Activated CD4-positive, alpha-beta T cell treated with anti-CD3 and anti-CD28 coated beads, Interleukin-2, amount 10 ng/mL, durations not matched to agents 7 days and 5 days (primary cell): ENCODE measurements at places on chromosomes 7 and 10. TPM values are rescaled to one million over a fixed set of nuclear protein-coding genes. Genes with fewer than 3 reads are reported as not detected.

GRCh38 chr7:85602196-85602595, 415.3 kb upstream of the SEMA3D start:
- no peaks in the 10 kb centered on the region for H3K36me3 ChIP-seq
- H3K27me3 ChIP-seq: no peaks in the 10 kb centered on the region
- no peak overlapping the region for H3K27ac ChIP-seq
- no peak for DNase-seq

DNA sequence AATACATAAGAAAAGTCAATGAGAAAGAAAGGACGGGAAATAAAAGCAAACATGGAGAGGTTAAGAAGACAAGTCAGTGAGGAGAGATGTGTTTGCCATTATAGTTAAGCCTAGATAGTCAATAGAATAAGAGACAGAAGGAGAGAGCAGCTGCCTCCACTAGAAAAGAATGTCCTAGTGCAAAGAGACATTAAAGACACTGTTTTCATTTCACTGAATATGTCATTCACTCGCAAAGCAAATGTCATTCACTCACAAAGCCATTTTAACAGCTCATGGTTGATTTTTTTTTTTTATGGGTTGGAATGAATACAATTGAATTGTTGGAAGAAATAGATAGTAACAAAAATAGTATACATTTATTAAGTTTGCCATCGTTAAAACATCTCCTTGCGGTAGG, 1007.6 kb downstream of the DNAJB9 start:
- no peaks in the 10 kb centered on the region for H3K36me3 ChIP-seq
- H3K4me3 ChIP-seq: no peak overlapping the region
- no peaks in the 10 kb centered on the region for H3K4me1 ChIP-seq
- no peak overlapping the region for H3K27ac ChIP-seq

GRCh38 chr7:44150466-44150832, 9.3 kb upstream of the MYL7 start:
- H3K36me3 ChIP-seq: no peaks in the 10 kb centered on the region
- no peak overlapping the region for H3K27ac ChIP-seq
- no peak for DNase-seq
- H3K4me3 ChIP-seq: no peak overlapping the region
- peaks cover 6% of the 10 kb centered on the region for H3K4me1 ChIP-seq

GRCh38 chr7:111145472-111145871, 54.5 kb downstream of the LRRN3 start:
- no peak overlapping the region for H3K27ac ChIP-seq
- no peaks in the 10 kb centered on the region for H3K36me3 ChIP-seq
- no peaks in the 10 kb centered on the region for H3K4me1 ChIP-seq
- no peak for DNase-seq
- no peak overlapping the region for H3K4me3 ChIP-seq
- no peaks in the 10 kb centered on the region for H3K27me3 ChIP-seq

DNA sequence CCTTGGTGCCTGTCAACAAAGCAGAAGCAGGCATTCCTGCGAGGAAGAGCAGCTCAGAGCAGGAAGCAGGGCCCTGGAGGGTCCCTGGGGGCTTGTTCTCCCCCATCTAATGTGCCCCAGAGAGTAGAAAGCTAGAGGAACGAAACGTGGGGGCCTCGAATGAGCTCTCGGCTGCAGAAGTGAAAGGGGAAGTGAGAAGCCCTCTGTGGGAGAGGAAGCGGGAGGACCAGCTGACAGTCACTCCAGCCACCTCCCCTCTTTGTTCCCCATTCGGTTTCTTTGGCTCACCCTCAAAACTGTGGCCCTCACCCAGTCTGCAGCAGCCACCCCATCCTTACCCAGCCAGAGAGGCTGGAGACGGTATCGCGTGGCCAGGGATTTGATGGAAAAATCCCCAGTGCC, 25.0 kb downstream of the C10orf105 start:
- no peaks in the 10 kb centered on the region for H3K36me3 ChIP-seq
- peak overlapping the region; percentile 86 for H3K27ac ChIP-seq
- H3K4me3 ChIP-seq: no peak overlapping the region
- peaks cover 52% of the 10 kb centered on the region for H3K4me1 ChIP-seq

- peaks cover 19% of the 10 kb centered on the region for H3K36me3 ChIP-seq
- peaks cover 68% of the 10 kb centered on the region for H3K4me1 ChIP-seq
- peak overlapping the region; percentile 70 for H3K27ac ChIP-seq
- peak overlapping the region; percentile 15 for H3K4me3 ChIP-seq
- no peaks in the 10 kb centered on the region for H3K27me3 ChIP-seq
These were observed 13.9 kb downstream of the OSBPL3 start for GRCh38 chr7:24965831-24966708.

DNA sequence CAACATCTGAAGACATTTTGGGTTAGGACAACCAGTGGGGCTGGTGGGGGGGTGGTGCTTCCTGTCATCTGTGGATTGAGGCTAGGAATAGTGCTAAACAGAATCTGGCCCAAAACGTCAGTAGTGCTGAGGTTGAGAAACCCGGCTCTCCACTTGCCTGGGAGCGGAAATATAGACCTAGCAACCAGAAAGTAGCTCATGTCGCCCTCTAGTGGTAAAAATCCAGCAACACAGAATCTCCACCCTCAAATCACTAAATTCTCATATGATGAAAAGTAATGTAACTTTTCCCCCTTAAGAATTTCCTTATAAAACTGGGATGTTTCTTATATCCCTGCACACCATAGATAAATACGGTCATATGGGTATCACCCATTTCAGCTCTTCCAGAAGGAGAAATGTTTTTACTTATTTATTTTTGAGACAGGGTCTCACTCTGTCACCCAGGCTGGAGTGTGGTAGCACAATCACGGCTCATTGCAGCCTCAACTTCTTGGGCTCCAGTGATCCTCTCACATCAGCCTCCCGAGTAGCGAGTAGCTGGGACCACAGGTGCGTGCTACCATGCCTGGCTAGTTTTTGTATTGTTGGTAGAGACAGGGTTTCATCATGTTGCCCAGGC, 34.4 kb downstream of the ZC3HAV1 start:
- H3K36me3 ChIP-seq: peaks cover 77% of the 10 kb centered on the region
- DNase-seq: peak; percentile 83
- H3K4me1 ChIP-seq: peaks cover 63% of the 10 kb centered on the region
- peak overlapping the region; percentile 54 for H3K4me3 ChIP-seq
- peak overlapping the region; percentile 70 for H3K27ac ChIP-seq

DNA sequence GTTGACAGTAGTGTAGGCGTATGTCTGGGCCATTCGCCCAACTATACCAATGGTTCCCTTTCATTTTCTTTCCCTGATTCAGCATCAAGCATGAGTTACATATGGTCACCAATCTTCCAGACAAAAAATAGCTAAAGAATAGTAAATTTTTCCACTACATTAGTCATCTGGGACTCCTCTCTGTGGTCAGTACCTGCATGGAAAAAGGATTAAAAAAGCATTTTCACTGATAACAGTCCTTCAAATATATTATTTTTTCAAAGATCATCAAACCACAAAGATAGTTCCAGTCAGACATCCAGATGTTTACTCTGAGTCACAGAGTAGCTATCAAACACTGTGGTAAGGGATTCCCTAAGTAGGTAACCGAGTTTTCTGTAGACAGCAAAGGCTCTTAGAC, 302.6 kb upstream of the SEMA3D start:
- no peaks in the 10 kb centered on the region for H3K27me3 ChIP-seq
- no peak overlapping the region for H3K27ac ChIP-seq
- DNase-seq: no peak
- no peak overlapping the region for H3K4me3 ChIP-seq
- no peaks in the 10 kb centered on the region for H3K36me3 ChIP-seq

- no peak overlapping the region for H3K27ac ChIP-seq
- H3K4me1 ChIP-seq: no peaks in the 10 kb centered on the region
- peaks cover 1% of the 10 kb centered on the region for H3K27me3 ChIP-seq
- DNase-seq: no peak
- H3K36me3 ChIP-seq: no peaks in the 10 kb centered on the region
These were observed 630.6 kb downstream of the KCNMA1 start for GRCh38 chr10:77006836-77007511.

GRCh38 chr7:42774436-42774835, 137.4 kb downstream of the C7orf25 start:
- no peaks in the 10 kb centered on the region for H3K4me1 ChIP-seq
- no peaks in the 10 kb centered on the region for H3K36me3 ChIP-seq
- H3K27ac ChIP-seq: no peak overlapping the region

- H3K4me1 ChIP-seq: no peaks in the 10 kb centered on the region
- no peak for DNase-seq
- no peak overlapping the region for H3K27ac ChIP-seq
- H3K36me3 ChIP-seq: no peaks in the 10 kb centered on the region
- peaks cover 4% of the 10 kb centered on the region for H3K27me3 ChIP-seq
- H3K4me3 ChIP-seq: no peak overlapping the region
These were observed 282.4 kb downstream of the AHR start for GRCh38 chr7:17580856-17581255.

DNA sequence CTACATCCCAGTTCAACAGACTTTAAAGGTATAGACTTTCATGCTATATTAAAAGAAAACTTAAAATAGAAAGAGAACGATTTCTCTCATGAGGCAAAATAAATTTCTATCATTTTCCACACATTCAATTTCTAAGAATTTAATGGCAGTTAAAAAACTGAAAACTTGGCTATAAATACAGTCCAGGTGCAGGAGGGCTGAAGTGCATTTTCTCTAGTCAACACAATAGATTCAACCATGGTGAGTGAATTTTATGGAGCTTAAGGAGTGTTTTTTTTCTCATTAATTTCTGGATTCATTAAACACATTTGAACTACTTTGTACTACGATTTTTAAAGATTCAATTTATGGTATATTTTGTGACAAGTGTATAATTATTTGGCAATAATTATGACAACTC, 240.8 kb upstream of the SLC26A5 start:
- no peaks in the 10 kb centered on the region for H3K4me1 ChIP-seq
- no peaks in the 10 kb centered on the region for H3K27me3 ChIP-seq
- no peak for DNase-seq
- no peaks in the 10 kb centered on the region for H3K36me3 ChIP-seq
- H3K4me3 ChIP-seq: no peak overlapping the region
- H3K27ac ChIP-seq: no peak overlapping the region

- no peaks in the 10 kb centered on the region for H3K36me3 ChIP-seq
- H3K4me3 ChIP-seq: no peak overlapping the region
- no peak for DNase-seq
- no peaks in the 10 kb centered on the region for H3K4me1 ChIP-seq
- H3K27me3 ChIP-seq: no peaks in the 10 kb centered on the region
- no peak overlapping the region for H3K27ac ChIP-seq
These were observed 200.7 kb downstream of the POLR1F start for GRCh38 chr7:19508124-19508523.

DNA sequence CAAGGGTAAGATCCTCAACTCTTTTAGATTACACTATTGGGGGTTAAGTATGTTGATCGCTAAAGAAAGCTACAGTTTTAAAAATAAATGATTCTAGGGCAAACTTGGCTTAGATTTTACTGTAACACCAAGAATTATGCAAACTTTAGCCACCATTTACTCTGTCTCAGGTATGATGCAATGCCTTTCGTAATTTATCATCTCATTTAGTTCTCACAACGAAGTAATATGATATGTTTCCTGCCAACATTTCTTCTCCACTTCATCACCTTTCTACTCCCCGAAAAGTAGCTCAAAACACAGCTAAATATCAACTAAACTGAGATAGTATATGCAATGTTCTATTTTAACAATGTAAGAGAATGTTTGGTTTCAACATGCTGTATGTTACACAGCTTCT, 21.1 kb downstream of the FAM133B start:
- H3K4me3 ChIP-seq: no peak overlapping the region
- no peaks in the 10 kb centered on the region for H3K27me3 ChIP-seq

DNA sequence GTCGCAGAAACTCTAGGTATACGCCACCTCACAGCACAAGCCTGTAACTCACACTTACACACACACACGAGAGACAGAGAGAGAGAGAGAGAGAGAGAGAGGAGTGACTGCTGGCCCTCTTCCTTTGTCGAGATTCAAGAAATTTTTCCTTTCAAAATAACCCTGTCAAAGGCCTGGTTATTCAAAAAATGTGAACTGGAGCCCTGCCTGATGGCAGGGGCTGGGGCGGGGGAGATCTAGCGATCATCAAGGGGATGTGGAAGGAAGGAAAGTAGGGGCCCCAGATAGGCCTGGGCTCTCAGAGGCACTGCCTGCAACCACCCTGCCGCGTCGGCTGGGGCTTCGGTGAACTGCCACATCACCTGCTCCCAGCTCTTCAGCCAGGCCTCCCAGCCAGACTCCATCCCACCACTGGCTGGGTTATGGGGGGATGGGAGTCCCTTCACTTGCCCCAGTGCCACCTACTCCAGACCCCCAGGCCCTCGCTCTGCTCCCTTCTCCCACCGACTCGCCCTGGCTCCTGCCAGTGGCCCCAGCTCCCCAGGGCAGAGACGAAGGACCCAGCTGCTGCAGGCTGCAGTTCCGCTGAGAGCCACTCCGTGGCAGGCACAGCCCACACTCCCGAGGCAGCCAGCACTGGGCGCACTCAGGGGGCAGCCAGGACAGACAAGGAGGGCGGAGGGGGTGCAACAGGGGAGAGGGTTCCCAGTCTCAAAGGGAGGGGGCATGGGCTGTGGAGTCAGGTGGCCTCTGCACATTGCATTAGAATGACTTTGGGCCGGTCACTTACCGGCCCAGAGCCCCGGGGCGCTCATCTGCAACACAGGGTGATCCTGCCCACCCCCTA, 15.3 kb downstream of the KCNH2 start:
- no peak overlapping the region for H3K27ac ChIP-seq
- H3K4me3 ChIP-seq: no peak overlapping the region
- DNase-seq: peak; percentile 65
- peaks cover 14% of the 10 kb centered on the region for H3K4me1 ChIP-seq

DNA sequence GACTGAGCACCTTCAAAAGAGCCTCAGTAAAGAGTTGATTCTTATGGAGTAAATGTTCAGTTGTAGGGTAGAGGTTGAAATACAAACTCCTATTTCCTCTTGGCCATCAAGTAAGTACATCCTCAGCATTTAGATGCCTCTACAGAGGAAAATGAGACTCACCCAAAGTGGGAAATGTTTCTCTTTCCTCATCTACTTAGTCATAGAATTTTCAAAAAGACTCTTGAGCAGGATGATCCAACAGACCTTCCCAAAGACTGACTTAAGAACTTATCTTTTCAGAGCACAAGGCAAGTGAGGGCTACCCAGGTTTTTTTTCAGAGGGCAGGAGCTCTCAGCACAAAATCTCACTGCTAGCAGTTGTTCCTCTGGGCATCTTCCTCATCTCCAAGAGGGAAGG, 449.1 kb downstream of the KCNMA1 start:
- no peaks in the 10 kb centered on the region for H3K4me1 ChIP-seq
- H3K27ac ChIP-seq: no peak overlapping the region
- H3K36me3 ChIP-seq: no peaks in the 10 kb centered on the region
- H3K27me3 ChIP-seq: peaks cover 10% of the 10 kb centered on the region
- DNase-seq: no peak
- H3K4me3 ChIP-seq: no peak overlapping the region

DNA sequence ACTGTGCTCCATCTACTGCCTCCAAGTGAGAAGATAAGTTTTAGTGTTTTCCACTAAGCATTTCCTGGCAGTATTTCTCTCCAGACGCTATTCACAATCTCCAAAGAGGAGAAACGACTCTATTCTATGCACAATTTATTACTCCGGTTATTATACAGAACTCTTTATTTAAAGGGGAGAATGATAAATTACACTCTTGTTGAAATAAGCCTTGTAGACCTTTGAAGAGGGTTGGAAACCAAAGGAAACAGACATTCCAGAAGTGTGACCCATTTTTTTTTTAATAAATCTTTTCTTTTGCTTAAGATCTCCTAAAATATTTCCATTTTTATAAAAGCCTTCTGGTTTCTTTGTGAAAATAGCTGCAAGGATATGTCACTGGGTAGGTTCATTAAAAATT, 76.1 kb upstream of the HDAC9 start:
- H3K4me1 ChIP-seq: no peaks in the 10 kb centered on the region
- H3K27me3 ChIP-seq: no peaks in the 10 kb centered on the region
- H3K4me3 ChIP-seq: no peak overlapping the region
- H3K36me3 ChIP-seq: no peaks in the 10 kb centered on the region
- H3K27ac ChIP-seq: no peak overlapping the region

DYNC1I1 gene
- not detected for total RNA-seq

MPP7 gene
- total RNA-seq: 18.7 TPM

SLC13A1 gene
- total RNA-seq: not detected

ST8SIA6 gene
- 0.15 TPM for total RNA-seq

PROSER2 gene
- 0.31 TPM for total RNA-seq

LOXL4 gene
- not detected for total RNA-seq

AOAH gene
- total RNA-seq: 14.4 TPM

ATOH7 gene
- not detected for total RNA-seq

HOXA1 gene
- 0.22 TPM for total RNA-seq
